Left lung (tissue), 14 donors: ENCODE measurements at places on chromosomes 1 and 21. TPM values are rescaled to one million over a fixed set of nuclear protein-coding genes. Genes with fewer than 3 reads are reported as not detected.

DNA sequence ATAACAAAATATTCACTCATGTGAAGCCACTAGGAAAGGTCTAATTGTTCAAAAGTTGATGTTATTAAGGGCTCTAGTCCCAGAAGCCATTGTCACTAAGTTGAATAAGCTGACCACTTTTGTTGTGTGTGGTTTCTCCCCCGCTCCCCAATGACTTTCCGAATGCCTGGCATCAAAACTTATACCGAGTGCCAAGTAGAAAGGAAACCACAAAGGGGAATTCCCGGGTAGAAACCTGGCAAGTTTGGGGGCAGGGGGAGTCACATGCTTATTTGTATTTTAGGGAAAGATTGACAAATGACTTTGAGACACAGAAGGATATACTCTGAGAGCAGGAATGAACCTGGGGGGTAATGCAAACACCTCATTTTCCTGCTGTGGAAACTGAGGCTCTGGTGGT, 154.1 kb downstream of the TGFBR3 start:
- no peak for DNase-seq

DNA sequence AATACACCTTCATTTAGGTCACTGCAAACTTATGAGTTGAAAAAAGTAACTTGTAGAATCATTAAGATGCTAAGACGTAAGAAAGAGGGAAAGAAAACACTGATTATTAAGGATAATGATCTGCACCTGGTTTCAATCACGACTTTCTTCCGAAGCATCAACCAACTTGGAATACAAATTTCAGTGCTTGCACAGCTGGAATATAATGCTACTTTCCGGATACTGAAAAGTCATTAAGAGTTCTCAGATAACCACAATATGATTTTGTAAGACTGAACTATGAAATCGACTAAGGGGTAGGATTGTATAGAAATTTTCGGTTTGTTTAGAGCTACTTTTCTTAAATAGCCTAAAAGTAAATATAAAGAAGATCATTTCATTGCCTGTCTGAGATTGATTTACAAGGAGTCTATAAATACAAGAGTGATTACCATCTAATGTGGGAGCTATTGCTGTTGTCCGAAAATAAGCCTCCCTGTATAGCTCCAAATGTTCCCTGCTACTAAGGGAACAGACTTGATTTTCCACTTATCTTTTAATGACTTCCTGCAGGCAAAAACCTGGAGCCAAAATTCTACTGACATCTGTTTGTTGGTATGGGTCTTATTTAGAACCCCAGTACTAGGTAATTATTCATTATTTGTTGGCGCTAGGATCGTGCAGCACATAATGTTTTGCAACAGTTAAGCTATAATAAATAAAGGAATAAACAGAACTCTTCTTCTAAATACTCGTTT, 673.3 kb downstream of the KCNT2 start:
- DNase-seq, result no peak

Gene CRABP2
- total RNA-seq, result 23.3 TPM

DNA sequence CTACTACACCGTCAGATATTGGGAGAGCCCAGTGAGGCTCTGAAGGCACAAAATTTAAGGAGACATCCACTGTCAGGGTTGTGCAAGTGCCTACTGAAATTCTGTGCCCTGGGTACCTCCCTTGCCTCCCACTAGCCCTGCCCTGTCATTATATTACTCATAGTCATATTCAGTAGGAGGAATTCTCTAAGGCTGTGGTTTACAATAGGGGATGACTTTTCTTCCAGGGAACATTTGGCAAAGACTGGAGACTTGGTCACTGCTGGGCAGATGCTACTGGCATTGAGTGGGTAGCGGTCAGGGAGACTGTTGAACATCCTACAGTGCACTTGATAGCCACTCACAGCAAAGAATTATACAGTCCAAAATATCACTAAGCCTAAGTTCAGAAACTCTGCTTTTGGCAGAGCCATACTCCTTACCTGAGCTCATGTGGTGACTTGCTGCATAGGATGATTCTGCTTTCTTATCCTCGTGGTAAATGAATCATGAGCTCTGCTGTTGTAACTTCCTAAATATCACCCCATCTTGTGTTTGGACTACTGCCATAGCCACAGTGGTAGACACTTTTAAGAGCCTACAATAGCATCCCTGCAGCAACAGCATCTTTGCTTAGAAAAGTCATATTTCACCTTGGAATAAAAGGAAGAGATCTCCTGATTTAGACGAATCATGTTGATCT, 563.4 kb upstream of the PLXNA2 start:
- no peak for DNase-seq

Gene SYT6
- not detected for total RNA-seq

- DNase-seq, result no peak
These were observed 17.2 kb downstream of the HENMT1 start for GRCh38 chr1:108643492-108644335.

Gene SLAMF9
- total RNA-seq, result not detected

DNA sequence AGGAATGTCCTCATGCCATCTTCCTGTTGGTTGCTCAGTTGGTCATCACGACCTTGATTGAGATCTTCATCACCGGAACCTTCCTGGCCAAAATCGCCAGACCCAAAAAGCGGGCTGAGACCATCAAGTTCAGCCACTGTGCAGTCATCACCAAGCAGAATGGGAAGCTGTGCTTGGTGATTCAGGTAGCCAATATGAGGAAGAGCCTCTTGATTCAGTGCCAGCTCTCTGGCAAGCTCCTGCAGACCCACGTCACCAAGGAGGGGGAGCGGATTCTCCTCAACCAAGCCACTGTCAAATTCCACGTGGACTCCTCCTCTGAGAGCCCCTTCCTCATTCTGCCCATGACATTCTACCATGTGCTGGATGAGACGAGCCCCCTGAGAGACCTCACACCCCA, 42.9 kb downstream of the KCNJ15 start:
- no peak for DNase-seq

Gene CD1E
- 0.16 TPM for total RNA-seq

Gene CYP4A11
- total RNA-seq, result not detected

- no peak for DNase-seq
These were observed 4.7 kb downstream of the CHD5 start for GRCh38 chr1:6175411-6175828.

- DNase-seq, result no peak
These were observed 33.7 kb upstream of the PARP1 start for GRCh38 chr1:226441629-226442028.
